ENCODE measurements at places on chromosomes 12 and 14.

DNA sequence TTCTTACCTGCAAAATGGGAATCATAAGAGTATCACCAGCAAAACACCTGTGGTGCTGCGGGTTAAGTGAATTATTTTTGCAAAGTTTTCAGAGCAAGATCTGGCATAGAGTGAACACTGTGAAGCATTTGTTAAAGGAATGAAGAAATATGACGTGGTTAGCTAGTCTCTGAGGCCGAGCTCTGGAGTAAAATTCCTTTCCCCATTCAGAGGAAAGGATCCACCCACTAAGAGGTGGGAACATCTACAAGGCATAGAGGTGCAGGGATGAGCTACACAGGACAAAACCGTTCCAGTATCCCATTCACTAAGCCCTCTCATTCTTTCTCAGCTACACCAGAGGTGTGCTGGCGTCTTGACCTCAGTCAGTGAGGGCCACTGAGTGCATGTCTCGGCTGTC is 48.5 kb downstream of the JAG2 start:
- no peak for DNase-seq

DNA sequence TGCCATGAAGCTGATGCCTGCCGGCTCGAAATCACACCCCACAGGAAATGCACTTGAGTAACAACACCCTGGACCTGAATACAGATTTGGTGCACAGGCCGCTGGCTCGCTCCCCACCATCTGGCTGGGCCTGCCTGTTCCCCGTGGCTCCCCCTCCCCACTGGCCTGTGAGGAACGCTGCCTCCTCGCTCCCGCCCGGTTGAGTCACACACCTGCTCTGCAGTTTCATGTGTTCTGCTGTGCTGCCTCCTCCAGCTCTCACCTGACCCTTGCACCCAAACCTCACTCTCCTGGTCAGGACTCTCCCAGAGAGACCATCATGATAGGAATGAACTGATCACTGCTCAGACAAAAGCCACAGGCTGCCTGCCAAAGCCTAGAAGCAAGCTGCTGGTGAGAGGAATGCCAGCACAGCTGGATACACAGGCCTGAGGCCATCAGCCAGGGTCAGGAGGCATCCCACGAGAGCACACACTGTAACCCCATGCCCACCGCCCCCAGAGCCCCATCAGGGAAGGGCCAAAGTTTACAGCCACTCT is 3.8 kb upstream of the SIVA1 start:
- DNase-seq = peak; percentile 97

- DNase-seq = peak; percentile 80
Measured at GRCh38 chr14:96297000-96297399, 41.0 kb downstream of the BDKRB1 start.

- DNase-seq = no peak
Measured at GRCh38 chr12:14911131-14911530, 25.5 kb upstream of the MGP start.

DNA sequence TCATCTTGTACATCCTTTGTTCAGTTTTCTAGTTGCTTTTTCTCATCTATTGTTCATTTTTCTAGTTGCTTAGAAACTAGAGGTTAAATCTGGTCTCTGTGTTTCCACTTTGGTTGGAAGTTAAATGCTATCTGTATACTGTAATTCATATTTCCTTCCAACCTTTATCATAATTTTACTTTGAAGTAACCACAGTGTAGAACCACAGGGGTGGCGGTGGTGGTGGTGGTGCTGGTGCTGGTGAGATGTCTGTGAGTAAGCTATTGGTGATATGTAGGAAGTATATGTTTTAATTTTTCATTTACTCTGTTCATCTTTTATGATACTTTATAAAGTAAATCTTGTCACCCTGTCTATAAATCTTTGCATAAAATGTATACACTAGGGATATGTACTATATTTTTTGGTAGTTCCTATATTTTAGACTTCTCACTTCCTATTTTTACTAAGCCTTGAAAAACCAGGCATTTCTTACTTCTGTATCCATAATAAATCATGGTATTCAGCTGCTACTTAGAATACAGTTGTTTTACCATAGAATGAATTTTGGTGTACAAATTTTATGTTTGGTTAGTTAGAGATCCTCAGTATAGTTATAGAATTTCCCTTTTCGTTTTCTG is 31.9 kb downstream of the CCDC91 start:
- no peak for DNase-seq

Measured in NCI-H1694 treated with DMSO at 0.1 percent for 48 hours (cell line).